ENCODE measurements at places on chromosomes 6 and 20.

DNA sequence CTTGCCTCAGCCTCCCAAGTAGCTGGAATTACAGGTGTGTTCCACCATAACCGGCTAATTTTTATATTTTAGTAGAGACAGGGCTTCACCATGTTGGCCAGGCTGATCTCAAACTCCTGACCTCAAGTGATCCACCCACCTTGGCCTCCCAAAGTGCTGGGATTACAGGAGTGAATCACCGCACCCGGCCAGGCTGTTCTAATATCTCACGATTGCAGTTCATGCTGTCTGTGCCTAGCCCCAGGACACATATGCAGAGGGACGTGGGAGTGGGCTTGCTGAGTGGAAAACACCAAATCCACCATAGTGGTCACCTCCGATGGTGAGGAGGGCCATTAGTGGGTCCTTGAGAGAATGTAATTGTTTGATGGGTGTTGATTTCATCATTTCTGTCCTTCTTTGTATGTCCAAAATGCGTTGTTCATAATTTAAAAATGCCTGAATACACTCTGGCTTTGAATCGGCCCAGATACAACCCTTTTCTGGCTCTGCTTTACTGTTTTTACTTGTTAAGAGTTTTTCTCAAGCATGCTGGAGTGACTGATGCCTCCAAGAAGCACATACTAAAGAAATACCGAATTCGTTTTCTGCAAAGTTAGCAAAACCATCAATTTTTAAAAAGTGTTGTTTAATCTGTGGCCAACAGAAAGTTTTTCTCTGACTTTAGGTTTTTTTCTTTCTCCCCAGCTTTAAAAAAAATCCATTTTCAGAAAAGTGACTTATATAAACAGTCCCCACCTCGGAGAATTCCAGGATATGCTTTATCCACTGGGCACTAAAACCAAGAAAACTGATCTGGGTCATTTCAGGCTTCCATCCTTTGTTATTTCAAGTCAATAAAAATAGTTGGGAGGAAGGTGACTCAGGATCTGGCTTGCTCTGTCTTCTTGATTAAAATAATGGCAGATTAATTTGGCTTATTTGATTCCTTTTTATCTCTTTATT lies 18.8 kb upstream of the RALGAPA2 start:
- DNase-seq, result no peak

DNA sequence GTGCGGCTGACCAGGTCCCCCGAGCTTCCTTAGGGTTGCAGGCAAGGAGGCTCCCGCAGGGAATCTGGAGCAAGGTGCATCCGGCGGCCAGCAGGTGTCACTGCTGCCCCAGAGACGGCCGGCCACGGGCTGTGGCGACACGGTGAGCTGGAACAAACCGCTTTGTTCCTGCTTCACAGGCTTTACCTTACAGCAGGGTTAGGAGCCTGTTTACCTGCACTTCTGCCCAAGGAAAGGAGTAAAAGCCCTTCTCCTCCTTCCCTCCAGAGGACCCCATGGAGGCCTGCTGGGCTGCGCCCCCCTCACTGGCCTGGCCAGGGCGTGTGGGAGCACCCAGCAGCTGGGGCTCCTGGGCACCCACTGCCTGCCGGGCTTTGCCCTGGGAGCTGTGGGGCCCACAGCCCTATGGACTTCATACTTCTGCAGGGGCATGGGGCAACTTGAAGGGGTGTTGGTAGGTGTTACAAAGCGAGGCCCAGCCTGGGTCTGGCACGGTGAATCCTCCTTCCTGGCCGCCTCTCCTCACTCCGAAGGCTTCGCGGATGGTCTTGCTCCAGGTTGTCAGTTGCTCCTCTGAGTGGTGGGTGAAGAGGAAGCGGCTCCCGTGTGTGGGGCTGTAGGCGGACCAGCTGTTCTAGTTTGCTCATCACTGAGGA lies 88.4 kb downstream of the CDC5L start:
- DNase-seq, result peak; percentile 51

DNA sequence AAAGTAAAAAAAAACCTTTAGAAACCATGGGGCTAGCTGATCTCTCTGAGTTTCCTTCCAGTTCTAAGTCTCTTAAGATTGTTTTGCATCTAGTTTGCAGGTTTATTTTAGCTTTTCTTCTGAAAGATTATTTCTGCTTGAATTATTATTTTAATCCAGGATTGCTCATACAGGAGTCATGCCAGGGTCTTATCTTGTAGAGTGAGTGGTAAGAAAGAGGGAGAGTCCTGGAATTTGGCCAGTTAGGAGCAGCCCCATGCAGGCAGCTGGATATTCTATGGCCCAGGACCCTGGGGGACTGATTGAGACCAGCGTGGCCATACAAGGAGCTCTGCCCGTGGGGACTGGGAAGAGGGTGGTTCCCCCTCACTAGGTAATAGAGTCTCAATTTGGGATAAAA lies 178.9 kb upstream of the HEY2 start:
- no peak for DNase-seq

DNA sequence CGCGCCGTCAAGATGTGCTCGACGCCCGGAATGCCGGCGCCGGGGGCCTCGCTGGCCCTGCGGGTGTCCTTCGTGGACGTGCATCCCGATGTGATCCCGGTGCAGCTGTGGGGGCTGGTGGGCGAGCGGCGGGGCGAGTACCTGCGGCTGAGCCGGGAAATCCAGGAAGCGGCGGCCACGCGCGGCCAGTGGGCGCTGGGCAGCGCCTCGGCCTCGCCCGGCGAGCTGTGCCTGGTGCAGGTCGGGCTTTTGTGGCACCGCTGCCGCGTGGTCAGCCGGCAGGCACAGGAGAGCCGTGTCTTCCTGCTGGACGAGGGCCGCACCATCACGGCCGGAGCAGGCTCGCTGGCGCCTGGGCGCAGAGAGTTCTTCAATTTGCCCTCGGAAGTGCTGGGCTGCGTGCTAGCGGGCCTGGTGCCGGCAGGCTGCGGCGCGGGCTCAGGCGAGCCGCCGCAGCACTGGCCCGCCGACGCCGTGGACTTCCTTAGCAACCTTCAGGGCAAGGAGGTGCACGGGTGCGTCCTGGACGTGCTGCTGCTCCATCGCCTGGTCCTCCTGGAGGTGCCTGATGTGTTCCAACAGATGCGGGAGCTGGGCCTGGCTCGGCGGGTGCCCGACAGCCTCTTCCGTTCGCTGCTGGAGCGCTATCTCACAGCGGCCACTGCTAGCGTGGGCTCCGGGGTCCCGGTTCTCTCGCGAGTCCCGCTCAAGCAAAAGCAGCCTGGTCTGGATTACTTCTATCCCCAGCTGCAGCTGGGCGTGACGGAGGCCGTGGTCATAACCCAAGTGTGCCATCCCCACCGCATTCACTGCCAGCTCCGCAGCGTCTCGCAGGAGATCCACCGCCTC lies 656 bp downstream of the TDRD6 start:
- DNase-seq, result no peak

DNA sequence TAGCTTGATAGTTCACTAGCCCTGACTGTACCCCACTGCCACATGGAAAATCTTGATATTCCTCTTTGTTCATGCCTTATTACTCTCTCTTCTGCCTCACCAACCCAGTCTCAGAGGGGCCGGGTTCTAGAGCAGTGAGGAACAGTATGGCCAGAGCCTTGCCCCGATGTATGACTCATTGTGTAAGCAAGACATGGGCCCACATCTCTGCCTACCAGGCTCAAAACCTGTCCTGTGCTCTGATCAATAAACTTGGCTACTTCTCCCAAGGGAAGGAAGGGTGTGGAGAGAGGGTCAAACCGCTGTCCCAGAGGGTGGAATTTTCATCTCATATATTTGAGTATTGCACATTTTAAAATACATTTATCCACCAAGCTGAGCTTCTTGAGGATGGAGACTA lies 91.7 kb downstream of the DNAH8 start:
- no peak for DNase-seq

DNA sequence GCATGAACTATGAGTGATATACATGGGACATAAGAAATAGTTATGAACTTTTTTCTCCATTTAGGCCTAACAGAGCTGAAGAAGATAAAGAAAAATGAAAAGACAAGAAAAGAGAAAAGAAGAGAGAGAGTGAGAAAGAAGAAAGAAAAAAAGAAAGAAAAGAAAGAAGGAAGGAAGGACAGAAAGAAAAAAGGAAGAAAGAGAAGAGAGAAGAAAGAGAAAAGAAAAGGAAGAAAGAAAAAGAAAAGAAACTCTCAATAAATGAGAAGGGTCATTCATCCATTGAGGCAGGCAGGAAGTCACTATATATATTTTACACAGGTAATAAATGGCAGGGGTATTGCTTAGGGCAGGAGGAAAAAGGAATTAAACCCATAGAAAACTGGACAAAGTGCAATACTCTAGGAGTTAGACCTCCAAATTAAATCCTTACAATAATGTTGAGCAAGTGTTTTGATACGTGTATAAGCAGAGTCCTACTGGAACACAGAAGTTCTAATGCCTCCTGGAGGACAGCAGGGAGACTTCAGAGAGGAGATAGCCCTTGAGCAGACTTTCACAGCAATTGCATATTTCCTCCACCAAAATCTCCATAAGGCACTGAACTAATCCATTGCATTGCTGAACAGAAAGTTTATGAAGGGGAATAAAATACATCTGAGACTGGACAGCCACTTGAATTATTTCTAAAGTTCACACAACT lies 86.4 kb upstream of the TENT5A start:
- no peak for DNase-seq

GRCh38 chr20:1287306-1287705 lies 21.2 kb downstream of the SNPH start:
- DNase-seq, result no peak

DNA sequence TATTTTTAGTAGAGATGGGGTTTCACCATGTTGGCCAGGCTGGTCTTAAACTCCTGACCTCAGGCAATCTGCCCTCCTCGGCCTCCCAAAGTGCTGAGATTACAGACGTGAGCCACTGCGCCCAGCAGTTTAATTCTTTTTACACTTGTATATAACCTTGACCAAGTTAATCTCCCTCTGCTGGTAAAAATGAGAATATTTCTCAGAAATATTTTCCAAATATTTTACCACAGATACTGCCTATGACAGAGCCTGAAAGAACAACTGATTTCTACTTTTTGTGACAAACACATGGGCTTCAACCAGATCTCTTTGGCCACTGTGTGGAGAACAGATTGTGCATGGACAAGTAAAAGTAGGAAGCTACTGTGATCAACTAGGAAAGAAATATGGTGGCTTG lies 21.2 kb upstream of the NHSL1 start:
- no peak for DNase-seq

- DNase-seq, result no peak
Observed at GRCh38 chr20:53409447-53409717, 184.3 kb downstream of the ZNF217 start.

DNA sequence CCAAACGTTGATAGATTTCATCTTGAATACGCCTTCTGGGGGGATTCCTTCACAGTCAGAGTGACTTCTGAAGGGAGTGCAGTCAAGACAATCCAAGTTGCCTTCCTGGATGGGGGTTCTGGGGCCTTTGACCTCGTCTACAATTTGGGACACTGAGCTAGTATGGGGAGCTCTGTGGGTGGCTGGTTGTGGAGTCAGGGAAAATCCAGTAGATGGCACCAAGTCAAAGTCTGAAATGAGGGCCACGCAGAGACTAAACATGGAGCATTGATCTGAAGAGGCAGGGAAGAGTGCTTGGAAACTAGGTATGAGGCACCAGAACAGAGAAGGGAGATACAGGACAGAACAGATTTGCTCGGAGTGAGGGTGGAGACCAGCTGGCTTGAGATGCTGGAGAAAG lies 43.6 kb upstream of the CCN6 start:
- DNase-seq, result no peak
